ENCODE measurements at places on chromosomes 3 and 15.

GRCh38 chr3:64483467-64483866, 204.3 kb downstream of the ADAMTS9 start:
- no peak for DNase-seq

DNA sequence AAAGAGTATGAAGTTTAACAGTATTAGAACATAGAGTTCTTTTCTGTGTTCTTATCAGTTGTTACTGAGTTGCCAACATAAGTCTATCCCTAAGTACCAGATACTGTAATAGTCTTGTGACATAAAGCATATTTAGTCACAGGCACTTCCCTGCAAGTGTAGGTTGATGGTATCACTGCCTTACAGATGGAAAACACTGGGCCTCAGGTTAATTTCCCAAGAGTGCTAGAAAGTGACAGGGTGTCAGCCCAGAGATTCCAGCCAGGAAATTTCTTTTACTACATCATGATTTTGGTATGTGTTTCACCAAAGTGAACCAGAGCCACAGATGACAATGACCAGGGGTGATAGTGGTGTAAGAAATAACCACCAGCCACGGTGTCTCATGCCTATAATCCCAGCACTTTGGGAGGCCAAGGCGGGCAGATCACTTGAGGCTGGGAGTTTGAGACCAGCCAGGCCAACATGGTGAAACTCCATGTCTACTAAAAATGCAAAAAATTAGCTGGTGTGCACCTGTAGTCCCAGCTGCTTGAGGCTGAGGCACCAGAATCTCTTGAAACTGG, 3.2 kb downstream of the EIF1B start:
- no peak for DNase-seq

DNA sequence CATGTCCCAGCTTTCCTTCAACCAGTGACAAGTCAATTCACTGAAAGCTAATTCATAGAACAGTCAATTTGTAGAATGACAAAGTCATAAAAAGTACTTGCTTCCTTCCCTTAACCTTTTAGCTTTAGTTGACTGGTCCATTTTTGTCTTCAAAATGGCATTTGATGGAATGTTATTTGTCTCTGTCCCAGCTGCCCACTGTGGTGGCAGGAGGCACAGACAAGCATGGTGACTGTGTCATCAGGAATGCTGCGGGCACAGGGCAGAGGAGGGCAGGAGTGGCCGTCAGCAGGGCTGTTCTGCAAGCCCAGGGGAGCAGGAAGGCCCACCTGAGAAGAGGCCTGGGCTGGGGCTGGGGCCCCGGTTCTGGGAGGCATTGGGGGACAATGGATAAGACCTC, 10.0 kb downstream of the IQSEC1 start:
- DNase-seq = no peak

- DNase-seq = peak; percentile 85
Measured at GRCh38 chr3:4977001-4977852, 2.0 kb upstream of the BHLHE40 start.

GRCh38 chr3:101940521-101941317, 91.4 kb downstream of the NFKBIZ start:
- DNase-seq = no peak

DNA sequence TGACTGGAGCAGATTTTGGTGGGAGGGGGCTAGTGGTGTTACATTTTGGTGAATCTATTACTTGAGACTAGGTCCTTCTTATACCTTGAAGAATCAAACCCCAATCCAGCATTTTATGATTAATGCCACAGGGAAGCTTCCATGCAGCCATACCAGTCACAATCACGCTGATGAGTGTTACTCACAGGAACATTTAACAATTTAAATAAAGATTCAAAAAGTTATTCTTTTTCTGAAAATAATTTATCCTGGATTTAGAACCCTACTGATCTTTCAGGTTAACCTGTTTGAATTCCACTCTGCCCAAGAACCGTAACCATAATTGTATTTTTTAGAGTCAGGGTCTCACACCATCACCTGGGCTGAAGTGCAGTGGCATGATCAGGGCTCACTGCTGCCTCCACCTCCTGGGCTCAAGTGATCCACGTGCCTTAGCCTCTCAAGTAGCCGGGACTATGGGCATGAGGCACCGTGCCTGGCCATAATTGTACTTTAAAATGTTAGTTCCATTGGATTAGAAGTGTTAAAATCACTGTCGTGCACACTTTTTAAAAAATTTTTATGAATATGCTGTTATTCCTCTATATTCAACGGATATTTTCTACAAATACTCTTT, 929 bp upstream of the MTMR10 start:
- DNase-seq = no peak

DNA sequence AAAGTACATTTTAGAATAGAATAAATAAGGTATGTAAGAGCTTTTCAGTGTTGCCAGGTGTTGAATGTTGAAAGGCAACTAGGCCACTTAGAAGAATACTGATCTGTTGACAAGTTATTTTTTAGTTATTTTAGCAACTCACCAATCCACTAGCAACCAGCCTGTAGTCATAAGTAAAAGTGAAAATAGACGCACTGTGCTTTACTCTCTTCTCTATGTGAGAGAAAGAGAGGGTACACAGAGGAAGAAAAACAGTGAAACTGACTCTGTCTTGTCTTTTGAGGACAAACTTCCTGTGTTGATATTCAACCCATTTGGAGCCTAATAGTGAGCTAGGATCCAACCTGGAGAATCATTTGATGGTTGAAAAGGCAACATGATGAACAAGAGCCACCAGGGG, 327.1 kb upstream of the GOLIM4 start:
- no peak for DNase-seq

DNA sequence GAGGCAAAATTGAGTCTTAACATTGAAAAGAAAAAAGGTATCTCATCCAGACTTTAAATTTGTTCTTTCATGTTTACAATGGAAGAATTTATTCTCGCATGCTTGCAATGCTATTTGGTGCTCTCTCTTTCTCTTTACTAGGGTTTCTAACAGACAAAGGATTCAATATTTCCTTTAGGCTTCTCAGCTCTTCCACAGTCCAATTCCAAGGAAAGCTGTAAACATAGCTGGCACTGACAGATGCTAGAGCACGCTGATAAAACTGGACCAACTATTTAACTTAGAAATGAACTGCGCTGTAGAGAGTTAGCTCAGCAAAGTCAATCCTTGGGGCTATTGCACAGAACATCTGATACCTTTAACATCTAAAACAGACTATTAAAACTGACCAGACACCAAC, 81.3 kb downstream of the PDZRN3 start:
- no peak for DNase-seq

DNA sequence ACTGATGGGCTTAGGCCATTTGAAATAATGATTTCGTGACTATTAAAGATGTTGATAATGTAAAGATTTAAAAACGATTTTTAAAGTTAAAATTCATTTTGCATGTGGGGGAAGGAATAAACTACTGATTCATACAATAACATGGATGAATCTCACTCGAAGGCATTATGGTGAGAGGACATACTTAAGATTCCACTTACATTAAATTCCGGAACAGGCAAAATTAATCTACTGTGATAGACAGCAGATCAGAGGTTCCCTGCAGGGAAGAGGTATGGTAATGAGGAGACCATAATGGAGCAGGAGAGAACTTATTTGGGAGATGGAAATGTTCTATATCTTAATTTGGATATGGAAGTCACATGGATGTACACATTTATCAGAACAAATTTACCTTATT, 28.4 kb upstream of the RAB6B start:
- no peak for DNase-seq

GRCh38 chr3:70980646-70981170, 602.8 kb downstream of the FOXP1 start:
- peak; percentile 22 for DNase-seq

- DNase-seq = no peak
Measured at GRCh38 chr3:112802338-112802737, 44.3 kb downstream of the CD200R1L start.

DNA sequence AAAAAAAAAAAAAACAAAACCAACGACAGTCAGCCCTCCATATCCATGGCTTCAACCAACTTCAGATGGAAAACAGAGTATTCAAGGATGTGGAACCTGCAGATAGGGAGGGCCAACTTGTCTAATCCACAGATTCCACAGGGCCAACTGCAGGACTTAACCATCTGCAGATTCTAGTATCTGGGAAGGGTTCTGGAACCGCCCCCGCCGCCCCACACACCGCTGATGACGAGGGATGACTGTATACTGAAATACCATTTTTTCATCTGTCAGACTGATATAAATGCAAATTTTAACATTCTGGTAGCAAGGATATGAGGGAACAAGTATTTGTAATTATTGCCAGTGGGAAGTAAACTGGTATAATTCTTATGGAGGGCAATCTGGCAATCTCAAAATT, 29.5 kb downstream of the ADPGK start:
- no peak for DNase-seq

- DNase-seq = no peak
Measured at GRCh38 chr15:95995375-95996168, 334.9 kb upstream of the NR2F2 start.

DNA sequence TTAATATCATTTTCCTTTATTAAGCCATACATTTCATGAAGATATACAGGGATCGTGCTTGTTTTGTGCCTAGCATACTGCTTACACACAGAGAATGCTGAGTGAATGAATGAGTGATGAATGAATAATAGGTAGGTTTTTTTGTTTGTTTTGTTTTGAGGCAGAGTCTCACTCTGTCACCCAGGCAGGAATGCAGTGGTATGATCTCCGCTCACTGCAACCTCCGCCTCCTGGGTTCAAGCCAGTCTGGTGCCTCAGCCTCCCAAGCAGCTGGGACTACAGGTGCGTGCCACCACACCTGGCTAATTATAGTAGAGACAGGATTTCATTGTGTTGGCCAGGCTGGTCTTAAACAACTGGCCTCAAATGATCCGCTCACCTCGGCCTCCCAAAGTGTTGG, 400.0 kb downstream of the ROBO1 start:
- no peak for DNase-seq

DNA sequence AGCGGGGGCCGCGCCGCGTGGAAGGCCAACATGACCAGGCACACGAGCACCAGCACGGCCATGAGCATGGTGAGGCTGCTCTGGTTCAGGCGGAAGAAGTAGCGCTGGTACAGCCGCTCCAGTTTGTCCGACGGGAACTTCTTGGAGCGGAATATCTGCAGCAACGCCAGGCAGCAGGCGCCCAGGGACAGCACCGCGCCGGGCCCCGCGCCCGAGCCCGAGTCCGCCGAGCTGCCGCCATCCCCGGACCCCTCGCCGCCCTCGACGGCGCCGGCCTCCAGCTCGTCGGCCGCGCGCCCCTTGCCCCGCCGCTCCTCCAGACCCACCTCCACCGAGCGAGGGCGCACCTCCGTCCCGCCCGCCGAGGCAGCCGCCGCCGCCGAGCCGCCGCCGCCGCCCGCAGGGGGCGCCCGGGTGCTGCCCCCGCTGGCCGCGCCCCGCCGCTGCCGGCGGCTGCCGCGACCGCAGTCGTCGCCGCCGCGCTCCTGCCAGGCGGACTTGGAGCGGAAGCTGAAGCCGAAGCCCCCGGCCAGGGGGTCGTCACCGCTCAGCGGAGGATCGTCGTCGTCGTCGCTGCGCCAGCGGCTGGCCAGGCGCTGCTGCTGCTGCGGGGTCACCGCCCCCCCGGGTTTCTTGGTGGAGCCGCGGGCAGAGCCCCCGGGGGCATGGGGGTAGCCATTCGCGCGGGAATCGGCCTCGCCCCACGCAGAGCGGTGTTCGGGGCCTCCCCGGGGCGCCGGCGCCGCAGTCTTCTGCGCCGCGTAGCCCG, 957 bp downstream of the ADCY5 start:
- peak; percentile 26 for DNase-seq

GRCh38 chr3:10723991-10724390, 92.0 kb upstream of the SLC6A11 start:
- no peak for DNase-seq
